Stimulated activated CD8-positive, alpha-beta memory T cell treated with anti-CD3 and anti-CD28 coated beads, Interleukin-7, amount 100 ng/mL, for 1 hour (primary cell): ENCODE measurements at places on chromosomes 2 and 18.

- DNase-seq: no peak
Observed at GRCh38 chr18:47912794-47913585, 17.5 kb downstream of the SMAD2 start.

GRCh38 chr2:165587335-165587938 is 117.9 kb downstream of the CSRNP3 start:
- no peak for DNase-seq

- DNase-seq: no peak
Observed at GRCh38 chr2:102950371-102950946, 188.6 kb downstream of the TMEM182 start.

- DNase-seq: no peak
Observed at GRCh38 chr18:8045160-8045883, 478.2 kb downstream of the PTPRM start.

GRCh38 chr18:68083776-68084175 is 567.3 kb upstream of the DSEL start:
- no peak for DNase-seq

DNA sequence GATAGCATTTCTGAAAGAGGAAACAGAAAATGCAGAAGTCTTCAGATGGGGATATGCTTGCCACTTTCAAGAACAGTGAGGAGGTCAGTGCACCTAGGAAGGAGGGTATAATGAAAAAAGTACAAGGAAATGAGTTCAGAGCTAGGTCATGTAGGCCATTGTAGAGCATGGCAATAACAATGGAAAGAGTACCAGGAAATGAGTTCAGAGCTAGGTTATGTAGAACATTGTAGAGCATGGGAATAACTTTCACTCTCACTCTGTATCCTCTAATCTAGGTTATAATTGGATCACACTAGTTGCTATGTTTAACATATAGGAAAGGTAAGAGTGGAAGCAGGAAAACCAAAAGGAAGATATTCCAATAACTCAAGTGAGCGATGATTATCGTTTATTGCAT is 12.3 kb downstream of the SCG2 start:
- DNase-seq: no peak

DNA sequence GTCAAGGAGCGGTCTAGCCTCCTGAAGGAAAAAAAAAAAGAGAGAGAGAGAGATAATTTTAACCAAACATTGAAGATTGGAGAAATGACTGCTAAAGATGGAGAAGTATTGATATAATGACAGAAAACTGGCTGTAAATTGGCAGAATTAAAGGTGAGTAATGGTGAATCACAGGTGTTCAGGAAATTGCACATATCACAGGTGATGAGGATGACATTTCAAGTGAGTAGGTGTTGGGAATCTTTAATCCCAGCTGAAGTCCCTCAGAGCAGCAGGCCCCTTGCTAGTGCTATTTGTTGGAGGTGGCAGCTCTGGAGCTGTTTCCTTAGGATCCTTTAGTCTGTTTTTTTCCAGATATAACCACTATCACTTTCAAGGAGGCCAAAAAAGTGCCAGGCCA is 678.4 kb upstream of the VRK2 start:
- no peak for DNase-seq

DNA sequence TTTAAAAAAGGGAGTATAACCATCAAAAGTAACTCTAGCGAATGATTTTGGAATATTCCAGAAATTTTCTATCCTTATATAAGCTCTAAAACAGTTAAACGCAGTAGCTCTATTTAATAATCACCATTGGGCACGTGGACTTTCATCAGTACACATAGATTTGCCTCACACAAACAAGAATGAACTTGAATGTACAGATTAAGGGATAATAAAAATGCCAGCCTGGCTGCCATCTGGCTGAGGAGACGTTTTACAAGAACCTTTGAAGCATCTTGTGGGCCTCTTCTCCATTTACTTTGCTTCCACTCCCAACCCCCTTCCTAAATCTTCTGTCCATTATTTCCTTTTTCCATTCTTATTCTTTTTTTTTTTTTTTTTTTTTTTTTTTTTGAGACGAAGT is 47.2 kb downstream of the AGAP1 start:
- DNase-seq: no peak

GRCh38 chr2:46984040-46984439 is 68.4 kb upstream of the MCFD2 start:
- no peak for DNase-seq

GRCh38 chr18:46718501-46719341 is 38.1 kb downstream of the ST8SIA5 start:
- no peak for DNase-seq

- no peak for DNase-seq
Observed at GRCh38 chr2:156602552-156602933, 166.4 kb downstream of the GPD2 start.

GRCh38 chr2:118291251-118291880 is 203.1 kb downstream of the INSIG2 start:
- DNase-seq: no peak

DNA sequence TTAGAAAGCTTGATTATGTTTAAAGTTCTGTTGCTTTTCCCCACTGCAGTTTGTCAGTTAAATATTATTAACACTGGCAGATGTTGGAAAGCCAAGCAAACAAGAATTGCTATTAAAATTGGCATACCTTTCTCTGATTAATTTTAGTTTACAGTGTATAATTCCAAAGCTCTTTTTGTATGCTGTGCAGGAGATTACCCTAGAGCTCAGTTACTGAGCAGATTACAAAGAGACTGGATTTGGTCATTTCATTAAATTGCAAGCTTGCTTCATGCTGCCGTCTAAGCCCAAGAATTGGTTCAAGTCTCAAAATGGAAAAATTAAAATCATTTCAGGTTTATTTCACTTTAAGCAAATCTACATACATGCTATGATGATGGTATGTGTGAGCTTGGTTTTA is 2.3 kb downstream of the ASAP2 start:
- no peak for DNase-seq

DNA sequence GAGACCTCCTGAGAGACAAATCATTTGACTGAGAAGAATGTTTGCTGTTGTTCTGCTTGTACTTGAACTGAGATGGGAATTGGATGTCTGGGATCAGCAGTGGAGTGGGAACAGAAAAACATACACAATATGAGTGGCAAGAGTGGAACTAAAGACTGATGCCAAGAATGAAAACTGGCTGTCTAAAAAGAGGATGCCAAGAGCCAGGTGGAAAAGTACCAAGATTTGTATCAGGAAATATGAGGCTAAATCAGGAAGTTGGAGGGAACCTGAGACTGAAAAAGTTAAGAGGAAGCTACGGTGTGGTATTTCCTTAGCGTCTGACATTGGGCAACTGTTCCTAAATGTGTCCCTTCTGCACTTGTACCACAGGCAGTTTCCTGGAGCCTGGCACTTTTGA is 440.9 kb upstream of the CELF4 start:
- DNase-seq: no peak

DNA sequence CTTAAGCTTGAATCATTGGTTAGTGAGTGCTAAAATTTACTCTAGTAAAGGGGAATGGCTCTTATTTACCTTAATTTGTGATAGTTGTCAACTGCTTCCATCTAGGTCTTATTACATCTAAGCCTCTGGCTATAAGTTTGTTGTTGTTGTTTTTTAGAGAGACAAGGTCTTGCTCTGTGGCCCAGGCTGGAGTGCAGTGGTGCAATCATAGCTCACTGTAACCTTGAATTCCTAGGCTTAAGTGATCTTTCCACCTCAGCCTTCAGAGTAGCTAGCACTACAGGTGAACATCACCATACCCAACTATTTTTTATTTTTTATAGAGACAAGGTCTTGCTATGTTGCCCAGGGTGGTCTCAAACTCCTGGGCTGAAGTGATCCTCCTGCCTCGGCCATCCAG is 6.6 kb downstream of the HADHA start:
- no peak for DNase-seq

GRCh38 chr2:191441496-191442214 is 196.5 kb downstream of the MYO1B start:
- no peak for DNase-seq

DNA sequence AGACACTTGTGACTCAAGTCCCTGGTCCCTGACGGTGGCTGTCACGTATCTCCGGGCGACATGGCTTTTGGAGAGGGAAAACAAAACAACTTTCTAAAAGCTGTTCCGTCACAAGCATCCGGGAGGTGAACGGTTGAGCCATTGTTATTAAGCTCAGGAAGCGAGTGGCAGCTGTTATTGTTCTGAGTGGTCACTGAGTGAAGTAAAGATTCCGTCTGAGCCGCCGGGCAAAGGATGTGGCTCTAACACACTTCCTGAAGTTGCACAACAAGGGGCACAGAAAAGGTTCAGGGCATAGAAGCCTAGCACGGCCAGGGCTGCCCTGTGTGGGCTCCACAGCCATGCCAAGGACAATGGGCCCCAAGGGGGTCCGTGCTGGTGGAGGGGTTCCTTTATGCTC is 24.3 kb downstream of the INPP5D start:
- no peak for DNase-seq

GRCh38 chr2:39837856-39838453 is 58.9 kb upstream of the THUMPD2 start:
- no peak for DNase-seq

DNA sequence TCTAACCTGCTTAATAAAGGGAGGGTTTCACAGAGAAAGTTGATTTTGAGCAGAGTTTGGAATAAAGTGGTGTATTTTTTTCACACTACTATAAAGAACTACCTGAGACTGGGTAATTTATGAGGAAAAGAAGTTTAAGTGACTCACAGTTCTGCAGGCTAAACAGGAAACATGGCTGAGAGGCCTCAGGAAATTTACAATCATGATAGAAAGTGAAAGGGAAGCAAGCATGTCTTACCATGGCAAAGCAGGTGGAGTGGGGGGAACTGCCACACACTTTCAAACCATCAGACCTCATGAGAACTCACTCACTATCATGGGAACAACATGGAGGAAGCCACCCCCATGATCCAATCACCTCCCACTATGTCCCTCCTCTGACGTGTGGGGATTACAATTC is 546.7 kb downstream of the EPHA4 start:
- DNase-seq: no peak

- DNase-seq: no peak
Observed at GRCh38 chr2:130825231-130825965, 11.3 kb upstream of the ARHGEF4 start.

GRCh38 chr18:717003-717402 is 4.6 kb upstream of the ENOSF1 start:
- DNase-seq: no peak

GRCh38 chr2:53724536-53724935 is 43.1 kb upstream of the CHAC2 start:
- DNase-seq: no peak
